ENCODE measurements at places on chromosomes 16 and 17. TPM values are rescaled to one million over a fixed set of nuclear protein-coding genes. Genes with fewer than 3 reads are reported as not detected.

MON1B gene
- total RNA-seq, result 12.5 TPM

ATP1B2 gene
- total RNA-seq, result 27.5 TPM

EVI2B gene
- 0.69 TPM for total RNA-seq

CDH13 gene
- 42.7 TPM for total RNA-seq

GDPD1 gene
- total RNA-seq, result 51.7 TPM

MYH2 gene
- total RNA-seq, result under 0.01 TPM

ASB16 gene
- total RNA-seq, result not detected

ESRP2 gene
- 0.92 TPM for total RNA-seq

ANKFN1 gene
- 16.6 TPM for total RNA-seq

OTOA gene
- 0.69 TPM for total RNA-seq

DOC2A gene
- total RNA-seq, result 12.5 TPM

TGFB1I1 gene
- 3.0 TPM for total RNA-seq

MRPL10 gene
- 12.5 TPM for total RNA-seq

ZNF423 gene
- total RNA-seq, result 30.9 TPM

TMIGD1 gene
- not detected for total RNA-seq

RNF227 gene
- total RNA-seq, result 8.1 TPM

KRT35 gene
- not detected for total RNA-seq

TRIM25 gene
- total RNA-seq, result 5.1 TPM

TBC1D26 gene
- 0.23 TPM for total RNA-seq

FOXJ1 gene
- 21.7 TPM for total RNA-seq

CD300LF gene
- 0.46 TPM for total RNA-seq

SETD6 gene
- 22.6 TPM for total RNA-seq

RNF222 gene
- total RNA-seq, result not detected

GSG1L gene
- total RNA-seq, result 14.1 TPM

TBC1D3H gene
- not detected for total RNA-seq

TRIM72 gene
- 0.69 TPM for total RNA-seq

ODAD4 gene
- 6.5 TPM for total RNA-seq

MYH10 gene
- 143 TPM for total RNA-seq

CDK5R1 gene
- 176 TPM for total RNA-seq

SHISA6 gene
- 11.8 TPM for total RNA-seq

ABAT gene
- total RNA-seq, result 211 TPM

ASIC2 gene
- 39.4 TPM for total RNA-seq

CENPN gene
- total RNA-seq, result 13.4 TPM

KRT28 gene
- not detected for total RNA-seq

GLIS2 gene
- total RNA-seq, result 5.8 TPM

TANGO6 gene
- total RNA-seq, result 40.4 TPM

SUPT6H gene
- 42.2 TPM for total RNA-seq
